ENCODE measurements at places on chromosomes 2 and 18.

GRCh38 chr2:156986339-156986988 is 271.0 kb upstream of the GALNT5 start:
- DNase-seq = no peak

GRCh38 chr2:225512876-225513540 is 113.5 kb downstream of the NYAP2 start:
- DNase-seq = no peak

- no peak for DNase-seq
Observed at GRCh38 chr18:22132763-22133162, 36.6 kb upstream of the GATA6 start.

GRCh38 chr18:49565612-49566011 is 3.8 kb downstream of the LIPG start:
- peak; percentile 26 for DNase-seq

GRCh38 chr2:84243788-84244733 is 215.0 kb downstream of the SUCLG1 start:
- no peak for DNase-seq

DNA sequence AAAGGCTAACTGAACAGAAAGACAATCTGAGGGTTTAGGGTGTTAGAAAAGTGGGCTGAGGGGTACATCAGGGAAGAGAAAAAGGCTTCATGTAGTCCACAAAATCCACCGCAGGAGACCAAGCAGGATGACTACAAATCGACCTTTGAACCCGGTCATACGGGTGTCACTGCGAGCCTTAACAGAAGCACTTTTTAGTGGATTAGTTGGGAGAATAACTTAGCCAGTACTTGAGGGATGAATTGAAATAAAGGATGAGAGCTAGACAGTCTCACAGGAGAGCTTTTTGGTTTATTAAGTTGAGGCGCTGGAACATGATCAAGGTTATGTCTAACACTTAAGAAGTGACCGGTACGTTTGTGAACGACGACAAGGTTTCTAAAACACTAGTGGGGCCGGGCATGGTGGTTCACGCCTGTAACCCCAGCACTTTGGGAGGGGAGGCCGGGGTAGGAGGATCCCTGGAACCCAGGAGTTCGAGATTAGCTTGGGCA is 217.7 kb downstream of the MCFD2 start:
- DNase-seq = no peak

GRCh38 chr2:232390661-232391060 is 12.1 kb downstream of the ALPP start:
- no peak for DNase-seq

DNA sequence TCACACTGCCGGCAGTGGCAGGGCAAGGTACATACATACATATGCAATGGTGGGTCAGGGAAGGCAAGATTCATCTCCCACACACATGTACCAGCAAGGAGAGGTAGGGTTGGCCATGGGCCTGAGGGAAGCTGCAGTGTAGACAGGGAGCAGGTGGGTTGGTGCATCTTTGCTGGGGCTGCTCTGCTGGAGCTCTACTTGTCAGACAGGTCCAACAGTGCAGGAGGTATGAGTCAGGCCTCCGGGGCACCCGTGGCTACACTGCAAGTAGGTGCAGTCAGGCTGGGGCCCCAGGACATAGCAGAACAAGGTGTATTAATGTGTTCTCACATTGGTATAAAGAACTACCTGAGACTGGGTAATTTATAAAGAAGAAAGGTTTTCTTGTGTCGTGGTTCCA is 281.1 kb upstream of the COL3A1 start:
- peak; percentile 23 for DNase-seq

- DNase-seq = peak; percentile 58
Observed at GRCh38 chr2:152950126-152950525, 231.7 kb downstream of the ARL6IP6 start.

GRCh38 chr2:159903443-159904126 is 105.6 kb upstream of the CD302 start:
- DNase-seq = no peak

- no peak for DNase-seq
Observed at GRCh38 chr2:84865181-84865783, 15.6 kb downstream of the TRABD2A start.

- DNase-seq = no peak
Observed at GRCh38 chr2:64565949-64566710, 42.0 kb downstream of the AFTPH start.

- DNase-seq = no peak
Observed at GRCh38 chr18:21298351-21298750, 56.3 kb downstream of the GREB1L start.

- no peak for DNase-seq
Observed at GRCh38 chr2:141517180-141517851, 613.5 kb downstream of the LRP1B start.

DNA sequence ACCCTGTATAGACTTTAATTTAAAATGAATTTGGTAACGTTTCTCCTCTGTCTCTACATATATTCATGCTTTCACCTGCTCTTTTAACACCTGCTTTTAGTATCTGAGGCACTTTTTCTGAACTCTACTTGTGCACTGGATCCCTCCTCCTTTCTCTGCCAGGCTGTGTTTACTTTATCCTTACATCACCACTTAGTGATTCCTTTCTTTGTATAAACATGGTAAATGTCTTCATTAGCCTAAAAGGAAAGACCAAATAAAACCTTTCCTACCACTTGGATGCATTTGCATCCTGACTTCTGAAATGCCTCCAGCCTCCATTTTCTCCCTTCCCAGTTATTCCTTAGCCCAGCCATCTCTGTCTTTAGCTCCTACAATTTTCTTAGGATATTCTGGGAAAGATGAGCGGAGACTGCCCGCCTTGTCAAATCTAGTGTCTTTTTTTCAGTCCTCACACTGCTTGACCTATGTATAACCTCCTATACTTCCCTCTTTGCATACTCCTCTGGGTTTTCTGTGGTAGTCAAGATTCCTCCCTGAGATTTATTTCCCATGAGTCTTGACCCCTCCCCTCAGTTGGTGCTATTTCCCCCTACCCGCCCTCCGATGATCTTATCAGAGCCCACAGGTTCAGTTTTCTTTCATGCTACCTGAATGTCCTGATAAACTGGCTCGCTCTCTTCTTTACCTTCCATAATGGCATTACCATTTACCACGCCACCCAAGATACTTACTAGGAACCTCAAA is 44.8 kb downstream of the REL start:
- DNase-seq = no peak

GRCh38 chr2:75476761-75477160 is 84.0 kb downstream of the EVA1A start:
- no peak for DNase-seq

DNA sequence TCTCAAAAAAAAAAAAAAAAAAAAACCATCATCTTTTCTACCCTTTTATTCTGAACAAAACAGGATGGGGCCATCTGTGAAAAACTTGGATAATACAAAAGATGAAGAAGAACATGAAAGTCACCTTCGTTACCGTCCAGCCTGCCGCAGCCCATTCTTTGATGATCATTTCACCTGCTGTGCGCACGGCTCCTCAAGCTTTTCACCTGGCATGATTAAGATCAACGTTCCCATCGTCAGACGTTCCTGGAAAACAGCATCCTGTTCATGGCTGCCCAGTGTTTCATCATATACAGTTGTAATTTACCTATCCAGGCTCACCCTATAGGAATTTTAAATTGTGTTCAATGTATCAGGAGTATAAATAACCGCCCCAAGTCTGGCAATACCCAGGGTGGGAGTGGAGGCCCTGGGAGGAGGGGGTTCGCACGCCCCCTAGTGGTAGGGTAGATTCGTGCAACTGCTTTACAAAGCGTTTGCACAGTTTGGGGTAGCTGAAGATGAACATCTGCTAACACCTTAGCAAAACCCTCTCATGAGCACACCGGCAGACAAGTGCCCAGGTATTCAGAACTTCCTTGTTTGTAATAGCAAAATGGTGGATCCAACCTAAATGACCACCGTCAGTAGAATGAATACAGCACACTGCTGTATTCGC is 49.0 kb upstream of the GLI2 start:
- no peak for DNase-seq

DNA sequence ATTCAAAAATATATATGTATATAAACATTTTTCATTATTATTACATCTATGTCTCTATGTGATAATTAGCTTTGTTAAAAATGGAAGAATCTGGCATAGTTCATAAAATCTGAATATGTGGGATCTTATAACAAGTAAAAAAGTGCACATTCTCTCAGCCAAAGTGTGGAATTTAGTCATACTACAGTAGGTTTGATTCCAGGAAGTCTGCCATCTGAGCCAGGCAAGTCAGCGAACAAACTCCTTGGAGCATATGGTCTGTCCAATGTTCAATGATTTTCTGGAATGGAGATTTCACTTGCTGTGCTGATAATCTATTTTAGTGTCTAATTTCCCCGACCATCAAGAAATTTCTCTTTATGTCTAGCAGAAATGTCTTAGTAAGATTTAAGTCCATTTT is 1033.2 kb upstream of the NXPH2 start:
- DNase-seq = no peak

DNA sequence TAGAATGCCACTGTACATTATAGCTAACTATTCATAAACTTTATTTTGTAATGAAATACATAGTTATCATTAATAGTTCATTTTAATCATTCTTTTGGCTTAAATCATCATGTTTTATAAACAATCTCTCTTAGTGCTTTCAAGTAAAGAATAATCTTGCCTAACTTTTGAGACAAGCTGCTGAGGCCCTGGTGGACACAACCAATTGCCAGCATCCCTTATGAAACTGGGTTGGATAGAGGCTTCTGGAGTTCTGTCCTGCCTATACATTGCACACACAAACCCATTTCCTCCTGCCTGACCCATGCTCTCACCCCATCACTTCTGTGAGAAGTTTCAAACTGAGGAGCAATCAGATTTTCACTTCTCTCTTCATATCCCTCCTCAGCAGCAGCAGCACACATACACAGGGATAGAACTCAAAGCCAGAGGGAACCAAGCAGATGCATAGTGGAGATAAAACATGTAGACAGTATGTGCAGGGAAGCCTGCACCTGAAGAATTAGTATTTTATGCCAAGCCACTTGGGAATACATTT is 450.0 kb upstream of the SLC14A2 start:
- no peak for DNase-seq

- DNase-seq = no peak
Observed at GRCh38 chr2:12762337-12762736, 45.6 kb downstream of the TRIB2 start.
